Body of pancreas (tissue), 4 donors: ENCODE measurements at places on chromosomes 2 and 18.

DNA sequence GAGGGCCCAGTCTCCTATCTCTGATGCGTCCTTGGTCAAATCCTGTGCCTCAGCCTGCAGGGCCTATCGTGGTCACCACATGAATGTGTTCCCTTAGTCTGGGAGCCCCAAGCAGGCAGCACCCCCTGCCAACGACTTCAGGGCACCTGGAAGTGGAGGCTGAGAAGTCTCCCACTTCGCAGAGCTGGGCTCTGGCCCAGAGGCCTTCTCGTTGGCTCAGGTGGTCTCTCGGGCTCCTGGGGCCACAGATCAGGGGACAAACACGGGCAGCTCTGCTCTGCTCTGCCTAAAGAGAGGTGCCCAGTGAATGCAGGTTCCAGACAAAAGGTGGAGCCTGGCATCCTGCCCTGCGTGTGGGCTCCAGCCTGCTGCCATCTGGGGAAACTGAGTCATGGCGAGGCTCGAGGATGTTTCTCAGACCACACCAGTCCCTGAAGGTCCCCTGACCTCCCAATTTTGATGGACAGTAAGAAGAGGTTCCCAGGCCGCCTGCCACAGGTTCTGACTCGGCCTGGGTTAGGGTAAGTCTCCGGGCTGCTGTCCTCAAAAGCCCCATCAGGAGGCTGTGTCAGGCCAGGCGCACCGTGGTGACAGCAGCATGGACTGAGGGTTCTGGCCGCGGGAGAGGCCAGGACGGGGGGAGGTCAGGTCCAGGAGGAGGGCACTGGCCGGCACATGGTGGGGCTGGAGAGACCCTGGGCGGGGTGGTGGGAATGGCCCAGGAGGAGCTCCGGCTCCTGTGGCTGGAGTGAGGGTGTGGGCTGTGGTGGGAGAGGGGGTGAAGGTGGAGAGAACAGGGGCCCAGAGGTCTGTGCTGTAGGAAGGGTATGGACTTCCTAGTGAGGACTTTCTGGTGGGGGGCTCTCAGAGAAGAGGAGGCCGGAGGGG, 1.4 kb upstream of the TEKT4 start:
- DNase-seq = no peak

- no peak for DNase-seq
Measured at GRCh38 chr2:154132827-154133226, 261.1 kb downstream of the GALNT13 start.

DNA sequence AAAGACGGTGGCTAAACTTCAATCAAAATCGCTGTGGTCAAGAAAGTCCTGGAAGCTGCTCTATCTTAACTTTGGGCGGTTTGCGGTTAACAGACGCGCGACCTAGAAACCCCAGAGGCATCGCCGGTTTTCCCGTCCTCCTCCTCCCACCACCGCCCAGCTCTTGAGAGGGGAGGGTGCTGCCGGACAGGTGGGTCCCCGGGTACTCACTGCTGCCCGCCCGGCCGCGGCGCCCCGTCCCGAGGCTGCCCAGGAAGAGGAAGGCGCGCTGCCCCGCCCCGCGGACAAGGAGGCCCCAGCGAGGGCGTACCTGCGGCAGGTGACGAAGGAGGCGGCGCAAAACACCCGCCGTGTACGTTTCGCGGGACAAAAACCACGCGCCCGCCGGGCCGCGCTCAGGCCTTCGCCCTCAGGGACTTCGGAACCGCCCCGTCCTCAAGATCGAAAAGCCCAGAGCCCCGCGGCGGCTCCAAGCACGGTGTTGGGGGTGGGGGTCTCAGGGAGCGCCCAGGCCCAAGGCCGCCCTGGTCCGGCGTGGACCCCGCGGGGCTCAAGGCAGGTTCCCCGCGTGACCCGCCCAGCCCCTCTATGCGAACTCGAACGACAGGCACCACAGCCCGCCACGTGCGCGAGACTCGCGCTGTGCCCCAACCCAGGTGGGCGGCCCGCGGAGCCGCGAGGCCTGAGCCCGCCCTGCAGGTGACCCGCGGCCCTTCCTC, at the start of gene SH3YL1:
TSS of gene SH3YL1 (minus strand) at position 259 of the 719 bp plus-strand sequence. CDS start at position 211, 48 bp downstream.
- peak; percentile 90 for DNase-seq

GRCh38 chr2:88724643-88725332, 33.3 kb downstream of the RPIA start:
- DNase-seq = peak; percentile 40

- no peak for DNase-seq
Measured at GRCh38 chr2:16288371-16289112, 348.2 kb downstream of the MYCN start.

GRCh38 chr2:75432761-75433361, 127.9 kb downstream of the EVA1A start:
- DNase-seq = no peak

GRCh38 chr2:207123335-207123744, 42.4 kb downstream of the KLF7 start:
- no peak for DNase-seq

DNA sequence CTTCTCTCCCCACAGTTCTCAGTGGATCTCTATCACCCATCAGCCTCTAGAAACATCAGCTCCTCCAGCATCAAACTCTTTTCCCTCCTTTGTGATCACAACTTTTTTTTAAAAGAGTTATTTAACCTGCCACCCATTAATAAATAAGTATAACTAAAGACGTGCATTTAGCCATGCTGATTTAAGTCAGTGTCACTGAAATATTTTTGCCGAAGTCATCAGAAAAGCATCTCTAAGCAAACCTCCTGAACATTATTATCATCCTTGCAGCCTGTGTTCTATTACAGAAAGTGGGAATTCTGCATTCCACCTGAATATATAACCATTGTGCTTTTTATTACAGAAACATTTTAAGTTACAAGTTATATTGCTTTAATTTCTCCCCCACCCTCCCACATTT, 106.2 kb upstream of the ARHGAP28 start:
- DNase-seq = no peak

DNA sequence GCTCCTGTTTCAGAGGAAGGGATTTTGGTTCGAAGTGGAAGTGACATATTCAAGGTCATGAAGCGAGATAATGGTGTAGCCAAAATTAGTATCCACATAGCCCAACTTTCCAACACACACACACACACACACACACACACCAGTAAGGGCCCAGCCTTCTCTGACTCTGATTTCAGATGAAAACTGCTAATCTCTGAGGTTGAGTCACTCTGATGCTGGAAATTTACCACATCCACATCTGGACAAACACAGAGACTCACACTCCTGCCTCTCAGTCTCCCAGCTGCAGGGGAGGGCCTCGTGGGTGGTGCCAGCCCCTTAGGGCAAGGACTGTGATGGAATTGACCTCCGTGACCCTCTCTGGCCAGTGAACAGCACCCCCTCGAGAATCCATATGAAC, 29.0 kb upstream of the SLC35F6 start:
- DNase-seq = no peak

GRCh38 chr2:241286348-241287090, 29.0 kb downstream of the HDLBP start:
- no peak for DNase-seq

- no peak for DNase-seq
Measured at GRCh38 chr2:160061533-160061932, 882 bp downstream of the PLA2R1 start.

GRCh38 chr2:208379192-208379591, 27.4 kb upstream of the PTH2R start:
- no peak for DNase-seq

- DNase-seq = no peak
Measured at GRCh38 chr2:202529389-202529788, 105.4 kb upstream of the FAM117B start.

GRCh38 chr18:35610089-35610488, 28.5 kb downstream of the GALNT1 start:
- no peak for DNase-seq

DNA sequence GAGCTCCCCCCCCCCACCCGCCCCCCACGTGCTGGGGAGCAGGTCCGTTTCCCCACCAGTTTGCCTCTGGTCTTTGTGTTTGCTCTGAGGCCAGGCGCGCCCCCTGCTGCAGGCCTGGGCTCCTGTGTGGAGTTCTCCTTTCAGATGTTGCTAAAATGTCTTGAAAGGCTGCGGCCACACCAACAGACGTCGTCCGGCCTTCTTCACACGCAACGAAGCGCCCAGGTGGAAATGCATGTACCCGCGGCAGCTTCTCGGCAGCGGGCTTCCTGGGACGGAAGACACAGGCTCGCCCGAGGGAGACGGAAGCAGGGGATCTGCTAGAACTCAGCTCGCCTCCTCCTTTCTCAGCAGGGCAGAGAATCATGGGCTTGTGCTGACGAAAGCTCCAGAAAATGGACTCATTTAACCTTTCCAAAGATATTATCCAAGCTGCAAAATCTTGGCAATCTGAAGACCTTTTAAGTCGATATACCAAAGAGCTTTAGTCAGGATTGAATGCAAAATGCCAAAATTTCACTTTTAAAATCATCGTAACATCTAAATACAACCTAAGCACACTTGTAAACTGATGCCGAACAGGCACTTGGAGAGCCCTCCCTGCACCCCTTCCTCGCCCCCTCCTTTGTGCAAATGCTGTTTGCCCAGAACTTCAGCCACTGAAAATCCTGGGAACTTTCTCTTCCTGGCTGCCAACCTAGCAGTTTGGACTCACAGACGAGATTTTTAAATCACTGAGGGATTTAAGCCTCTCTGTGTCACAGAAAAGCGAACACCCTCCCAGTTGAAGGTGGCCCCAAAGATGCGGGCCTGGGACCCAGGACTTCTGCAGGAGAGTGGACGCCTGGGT, 125.5 kb upstream of the ZNF516 start:
- peak; percentile 66 for DNase-seq

DNA sequence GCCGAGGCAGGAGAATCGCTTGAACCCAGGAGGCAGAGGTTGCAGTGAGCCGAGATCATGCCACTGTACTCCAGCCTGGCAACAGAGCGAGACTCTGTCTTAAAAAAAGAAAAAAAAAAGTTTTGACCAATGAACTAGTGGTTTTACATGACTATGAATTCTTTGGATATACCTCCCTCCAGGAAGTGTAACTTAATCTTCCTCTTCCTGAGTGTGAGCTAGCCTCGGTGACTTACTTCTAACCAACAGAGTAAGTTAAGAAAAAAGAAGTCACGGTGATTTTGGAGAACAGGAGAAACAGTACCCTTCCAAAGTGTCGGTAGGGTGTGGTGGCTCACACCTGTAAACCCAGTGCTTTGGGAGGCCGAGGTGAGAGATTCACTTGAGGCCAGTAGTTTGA, 7.1 kb downstream of the TIA1 start:
- DNase-seq = no peak

GRCh38 chr2:233464056-233464455, 102.5 kb downstream of the USP40 start:
- no peak for DNase-seq

GRCh38 chr2:6656633-6657032, 209.1 kb downstream of the CMPK2 start:
- DNase-seq = no peak

DNA sequence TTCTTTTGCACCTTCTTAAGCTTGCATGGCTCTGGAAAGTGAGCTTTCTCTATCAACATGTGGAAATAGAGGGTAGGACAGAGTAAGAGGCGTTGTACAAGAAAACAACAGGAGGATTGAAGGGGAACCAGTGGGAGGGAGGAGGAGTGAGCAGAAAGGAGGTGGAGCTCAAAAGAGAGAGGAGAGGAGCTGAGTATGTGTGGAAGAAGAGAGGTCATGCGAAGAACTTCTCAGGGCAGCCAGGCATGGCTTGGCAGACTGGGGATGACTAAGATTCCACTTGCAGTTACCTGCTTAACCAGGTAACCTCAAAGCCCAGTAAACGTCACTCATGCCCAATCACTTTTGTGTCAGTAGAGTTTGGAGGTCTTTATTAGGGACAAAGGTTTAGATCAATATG, 105.1 kb downstream of the BCL2L11 start:
- no peak for DNase-seq

GRCh38 chr2:170848587-170848986, 31.9 kb downstream of the GAD1 start:
- DNase-seq = no peak

DNA sequence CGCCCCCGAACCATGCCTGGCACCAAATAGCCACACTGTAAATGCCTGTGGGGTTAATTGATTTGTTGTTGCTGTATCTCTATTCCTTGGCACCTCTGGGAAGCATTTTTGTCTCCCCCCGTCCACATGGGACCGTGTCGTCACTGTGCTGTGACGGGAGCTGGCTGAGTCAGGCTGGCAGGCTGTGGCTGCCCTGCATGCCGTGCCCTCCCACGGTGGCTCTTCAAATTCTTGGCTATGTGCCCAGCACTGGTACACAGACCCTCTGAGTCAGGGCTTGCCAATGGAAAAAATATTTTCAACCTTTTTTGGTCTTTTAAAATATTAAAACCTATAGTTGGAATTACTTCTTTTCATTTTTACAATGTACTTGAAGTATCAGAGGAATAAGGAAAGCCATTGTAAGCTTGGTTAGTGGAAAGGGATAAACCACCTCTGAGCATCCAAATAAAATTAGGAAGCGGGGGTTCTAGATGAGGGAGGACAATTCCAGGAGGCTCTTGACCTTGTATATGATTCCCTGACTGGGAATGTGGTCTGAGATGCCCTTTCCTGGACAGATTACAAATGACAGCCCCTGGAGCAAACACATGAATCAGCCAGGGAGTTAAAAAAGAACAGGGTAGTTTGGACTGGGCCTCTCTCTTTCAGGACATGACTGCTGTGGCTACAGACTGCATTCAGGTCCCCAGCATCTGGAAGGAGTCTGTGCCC, 59.4 kb downstream of the DGKD start:
- peak; percentile 67 for DNase-seq

DNA sequence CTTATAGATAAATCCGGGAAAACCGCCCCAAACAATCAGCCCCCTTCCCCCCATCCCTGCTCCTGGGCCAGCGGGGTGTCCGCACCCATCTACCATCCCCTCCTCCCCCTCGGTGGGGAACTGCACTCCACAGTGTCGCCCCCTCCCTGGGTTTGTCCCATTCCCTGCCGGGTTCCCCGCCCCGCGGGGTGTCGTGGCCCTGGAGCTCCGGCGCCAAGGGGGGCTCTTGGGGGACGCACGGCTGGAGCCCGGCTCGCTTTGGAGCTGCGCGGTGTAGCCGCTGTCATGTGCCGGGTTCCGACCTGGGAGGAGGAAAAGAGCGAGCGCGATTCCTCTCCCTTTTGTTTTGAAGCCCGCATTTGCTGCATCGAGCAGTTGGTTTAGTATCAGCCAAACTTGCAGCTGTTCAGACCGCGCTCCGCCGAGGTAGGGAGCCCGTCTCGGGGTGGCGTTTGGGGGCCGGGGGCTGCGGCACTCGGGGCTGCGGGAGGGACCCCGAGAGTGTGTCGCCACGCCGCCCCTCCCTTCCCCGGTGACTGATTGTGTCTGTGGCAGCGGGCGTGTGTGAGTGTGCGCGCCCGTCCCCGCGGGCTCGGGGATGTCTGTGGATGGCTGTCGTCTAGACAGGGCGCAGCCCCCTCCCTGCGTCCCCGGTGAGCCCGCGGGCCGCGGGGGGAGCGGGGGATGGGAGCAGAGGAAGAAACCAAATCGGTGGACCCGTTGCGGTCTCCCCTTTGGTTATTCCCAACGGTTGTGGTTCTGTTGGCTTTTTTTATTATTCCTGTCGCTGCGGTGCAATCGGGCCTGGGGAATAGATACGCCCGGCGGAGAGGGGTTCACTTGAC, 797 bp downstream of the CTIF start:
- peak; percentile 41 for DNase-seq

DNA sequence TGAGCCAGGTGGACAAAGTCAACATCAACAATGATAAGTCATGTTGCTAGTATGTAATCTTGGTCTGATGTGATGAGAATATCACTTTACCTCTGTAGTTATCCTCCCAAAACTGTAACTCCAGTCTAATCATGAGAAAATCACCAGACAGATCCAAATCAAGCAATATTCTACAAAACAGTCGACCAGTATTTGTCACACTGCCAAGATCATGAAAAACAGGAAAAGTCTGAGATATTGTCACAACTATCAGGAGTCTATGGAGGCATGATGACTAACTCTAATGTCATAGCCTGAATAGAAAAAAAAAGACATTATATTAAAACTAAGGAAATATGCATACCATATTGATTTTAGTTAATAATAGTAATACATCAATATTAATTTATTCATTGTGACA, 1883.3 kb upstream of the CELF4 start:
- no peak for DNase-seq
